ENCODE measurements at places on chromosomes 3 and 15.
A peak's percentile ranks its signal among the peaks of the same experiment; 100 is the strongest.

GRCh38 chr15:85813234-85813633 is 18.5 kb upstream of the KLHL25 start:
- no peak for DNase-seq

- DNase-seq, result no peak
Observed at GRCh38 chr3:132348531-132348930, 31.3 kb downstream of the ACP3 start.

- DNase-seq, result peak; percentile 62
Observed at GRCh38 chr3:45546716-45547701, 47.5 kb upstream of the LIMD1 start.

DNA sequence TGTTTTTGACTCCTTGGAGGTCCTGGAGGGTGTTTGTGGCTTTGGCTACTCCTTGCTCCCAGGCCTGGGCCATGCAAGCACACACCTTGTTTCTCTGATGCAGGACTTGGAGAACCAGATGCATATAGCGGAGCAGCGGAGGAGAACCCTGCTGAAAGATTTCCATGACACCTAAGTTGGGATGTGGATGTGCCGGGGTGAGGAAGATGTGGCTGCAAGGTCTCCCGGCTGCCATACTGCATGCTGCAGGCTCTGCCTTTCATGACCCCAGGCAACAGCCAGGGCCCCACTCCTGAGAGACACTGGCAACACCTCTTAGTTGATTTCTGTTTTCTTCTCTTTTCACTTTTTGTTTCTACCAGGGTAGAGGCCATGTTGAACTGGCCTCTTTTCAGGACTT is 6.9 kb upstream of the P4HTM start:
- DNase-seq, result no peak

DNA sequence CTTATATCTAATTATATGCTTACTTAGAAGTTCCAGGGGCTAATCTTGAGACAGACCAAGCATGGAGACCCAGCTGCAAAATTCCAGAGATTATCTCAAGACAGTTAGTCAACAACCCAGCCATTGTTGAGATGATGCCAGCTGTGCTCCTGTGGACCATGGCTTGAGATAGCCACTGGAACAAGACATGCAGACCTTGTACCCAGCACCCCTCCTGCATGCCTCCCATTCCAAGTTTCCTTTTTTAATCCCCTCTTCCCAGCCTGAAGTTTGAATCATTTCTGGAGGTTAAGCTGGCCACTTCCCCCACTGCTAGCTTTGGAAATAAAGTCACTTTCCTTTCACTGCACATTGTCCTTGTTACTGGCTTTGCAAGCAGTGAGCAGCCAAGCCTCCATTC is 53.8 kb downstream of the IMPG2 start:
- DNase-seq, result no peak

DNA sequence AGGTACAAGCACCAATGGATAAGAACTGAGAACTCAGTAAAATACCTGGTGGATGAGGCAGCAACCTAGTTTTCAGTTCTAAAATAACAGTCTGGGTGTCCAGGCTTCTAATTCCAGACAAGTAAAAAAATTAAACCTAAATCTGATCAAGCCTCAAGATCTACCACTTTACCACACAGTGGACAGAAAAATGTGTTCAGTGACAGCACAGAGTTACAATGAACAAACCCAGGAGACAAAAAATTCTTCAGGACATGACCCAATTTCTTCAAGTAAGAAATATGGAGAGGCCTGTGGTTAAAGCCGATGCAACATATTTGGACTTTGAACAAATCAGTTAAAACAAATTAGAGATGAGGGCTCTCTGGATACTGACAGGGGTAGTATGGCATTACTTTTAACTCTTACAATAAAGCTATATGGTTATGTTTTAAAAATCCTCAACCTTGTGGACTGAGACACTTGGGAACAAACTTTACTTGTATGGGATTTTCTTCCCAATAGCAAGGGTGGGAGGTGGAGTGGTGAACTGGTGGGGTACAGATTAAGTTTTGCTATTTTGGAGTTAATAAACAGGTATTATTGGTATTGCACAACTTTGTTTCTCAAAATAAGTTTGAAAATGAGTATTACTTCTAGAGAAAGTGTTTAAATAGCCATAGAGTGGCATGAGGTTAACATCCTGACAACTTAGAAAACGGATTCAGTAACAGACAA is 14.2 kb downstream of the CCNL1 start:
- DNase-seq, result no peak

GRCh38 chr3:171317171-171317570 is 143.0 kb downstream of the TNIK start:
- no peak for DNase-seq

GRCh38 chr15:74784426-74785193 is 2.7 kb downstream of the CSK start:
- peak; percentile 30 for DNase-seq

DNA sequence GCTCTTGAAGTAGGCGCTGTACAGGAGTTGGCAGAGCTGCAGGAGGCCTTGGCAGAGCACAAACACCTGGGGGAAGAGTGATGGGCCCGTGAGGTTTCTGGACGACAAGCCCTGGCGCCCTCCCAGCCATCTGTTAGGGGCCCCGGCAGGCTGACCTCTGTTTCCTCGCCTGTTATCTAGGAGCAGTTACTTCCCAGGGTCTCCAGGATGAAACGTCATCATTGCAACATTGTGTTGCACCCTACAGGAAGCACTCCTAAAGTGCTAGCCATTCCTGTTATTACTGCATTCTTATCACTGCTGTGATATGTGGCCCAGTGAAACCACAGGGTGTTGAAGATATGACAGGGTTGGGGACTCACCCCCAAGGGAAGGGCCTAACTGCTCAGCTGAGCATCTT is 50.2 kb downstream of the SLCO2A1 start:
- DNase-seq, result no peak

- no peak for DNase-seq
Observed at GRCh38 chr3:152222327-152222726, 46.4 kb upstream of the MBNL1 start.

- peak; percentile 48 for DNase-seq
Observed at GRCh38 chr3:188583341-188584161, 429.6 kb downstream of the LPP start.

- no peak for DNase-seq
Observed at GRCh38 chr3:108287146-108287545, 9.2 kb upstream of the HHLA2 start.

DNA sequence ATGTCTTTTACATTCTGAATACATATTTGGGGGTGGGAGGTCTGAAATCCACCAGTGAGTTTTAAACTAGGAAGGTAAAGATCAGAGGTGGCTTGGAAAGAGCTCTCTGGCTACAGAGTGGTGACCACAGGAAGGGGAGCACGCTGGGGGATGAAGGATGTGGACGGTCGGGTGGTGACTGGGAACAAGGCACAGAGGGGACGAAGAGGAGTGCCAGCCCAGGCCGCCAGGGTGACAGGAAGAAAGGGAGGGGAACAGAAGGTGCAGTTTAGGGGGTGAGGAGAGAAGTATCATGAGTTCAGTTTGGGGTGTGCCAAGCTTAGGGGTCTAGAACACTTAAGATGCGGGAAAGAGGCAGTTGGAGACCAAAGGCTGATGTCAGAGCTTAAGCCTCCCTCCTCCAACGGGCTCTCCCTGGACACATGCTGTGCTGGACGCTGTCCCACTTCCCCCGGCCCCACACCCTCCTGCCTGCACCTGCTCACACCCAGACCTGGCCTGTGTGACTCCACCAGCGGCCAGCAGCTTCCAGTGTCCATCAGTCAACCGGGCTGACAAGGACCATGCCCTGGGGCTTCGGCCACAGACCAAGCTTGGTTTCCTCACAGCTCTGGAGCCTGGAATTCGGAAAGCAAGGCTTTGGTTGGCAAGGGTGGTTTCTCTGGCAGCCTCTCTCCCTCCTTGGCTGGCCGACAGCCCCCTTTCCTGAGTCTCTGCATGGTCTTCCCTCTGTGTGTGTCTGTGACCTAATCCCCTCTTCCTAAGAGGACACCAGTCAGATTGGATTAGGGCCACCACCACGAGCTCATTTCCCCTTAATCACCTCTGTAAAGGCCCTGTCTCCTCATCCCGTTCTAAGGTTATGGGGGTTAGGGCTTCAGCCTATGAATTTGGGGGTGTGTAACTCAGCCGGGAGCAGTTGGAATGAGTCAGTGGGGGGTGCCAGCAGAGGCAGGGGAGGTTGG is 120.4 kb upstream of the IQSEC1 start:
- DNase-seq, result no peak

GRCh38 chr15:89406940-89407607 is 72.5 kb upstream of the POLG start:
- DNase-seq, result peak; percentile 17

- DNase-seq, result no peak
Observed at GRCh38 chr3:162175878-162176277, 679.3 kb downstream of the OTOL1 start.

- no peak for DNase-seq
Observed at GRCh38 chr3:131403216-131403895, 21.8 kb downstream of the NUDT16 start.

DNA sequence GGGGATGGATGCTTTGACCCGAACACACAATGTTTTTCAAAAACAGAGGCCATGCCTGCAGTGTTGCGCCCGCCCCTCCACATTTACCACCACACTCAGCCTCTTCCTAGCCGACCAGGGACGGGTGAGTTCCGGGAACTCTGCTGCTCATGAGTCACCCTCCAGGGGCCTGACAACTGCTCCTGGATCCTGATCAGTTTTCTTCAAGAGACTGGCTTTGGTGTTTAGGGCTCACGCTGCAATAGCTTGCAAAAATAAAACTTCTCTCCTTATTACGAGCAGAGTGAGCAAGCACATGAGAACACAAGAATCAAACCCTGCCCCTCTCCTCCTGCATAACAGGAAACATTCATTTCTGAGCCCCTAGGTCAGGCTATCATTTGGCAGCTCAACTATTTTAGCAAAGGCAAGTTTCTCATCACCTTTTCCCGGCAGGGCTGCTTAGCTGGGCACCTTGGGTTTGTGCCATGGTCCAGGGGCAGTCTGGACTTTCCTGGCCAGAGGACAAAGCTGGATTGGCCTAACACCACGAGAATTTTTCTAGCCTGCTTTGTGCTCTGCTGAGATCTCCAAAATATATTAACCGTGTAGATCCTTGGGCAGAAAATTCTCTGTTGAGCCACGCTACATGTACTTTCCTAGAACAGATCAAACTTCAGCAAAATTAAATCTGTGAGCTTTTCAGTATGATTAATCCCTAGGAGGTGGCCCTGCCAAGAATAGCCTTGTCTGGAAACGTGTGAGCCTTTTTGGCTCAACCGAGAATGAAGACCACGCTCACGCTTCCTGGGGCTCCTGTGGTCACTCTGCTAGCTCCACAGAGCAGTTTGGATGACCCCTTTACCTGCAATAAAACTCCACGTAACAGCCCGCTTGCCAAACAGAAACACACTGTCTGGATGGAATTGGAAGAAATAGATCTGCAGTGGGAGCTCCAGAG is 52.7 kb upstream of the SPATA12 start:
- DNase-seq, result no peak

GRCh38 chr15:73286311-73286710 is 82.4 kb downstream of the HCN4 start:
- no peak for DNase-seq

GRCh38 chr3:192645437-192645836 is 81.9 kb downstream of the FGF12 start:
- no peak for DNase-seq

DNA sequence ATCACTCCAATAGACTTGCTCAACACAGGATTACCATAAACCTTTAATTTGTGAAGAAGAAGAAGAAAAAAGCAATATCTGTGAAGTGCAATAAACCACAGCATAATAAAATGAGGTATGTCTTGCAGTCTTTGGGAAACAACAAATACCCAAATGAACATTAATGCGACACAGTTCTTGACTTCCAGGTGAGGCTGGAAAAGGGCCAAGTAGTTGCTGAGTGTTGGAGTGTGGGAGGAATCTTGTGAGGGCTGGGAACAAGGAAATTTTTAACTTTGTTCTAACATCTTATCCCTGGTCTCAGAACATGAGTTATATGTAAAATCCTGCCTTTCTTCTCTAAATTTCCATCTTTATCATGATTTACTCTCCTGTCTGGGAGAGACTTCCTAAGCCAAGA is 206.5 kb downstream of the DTWD1 start:
- DNase-seq, result no peak

GRCh38 chr3:11591002-11591355 is 52.7 kb downstream of the VGLL4 start:
- no peak for DNase-seq

GRCh38 chr15:38545179-38545578 is 19.4 kb downstream of the RASGRP1 start:
- no peak for DNase-seq

DNA sequence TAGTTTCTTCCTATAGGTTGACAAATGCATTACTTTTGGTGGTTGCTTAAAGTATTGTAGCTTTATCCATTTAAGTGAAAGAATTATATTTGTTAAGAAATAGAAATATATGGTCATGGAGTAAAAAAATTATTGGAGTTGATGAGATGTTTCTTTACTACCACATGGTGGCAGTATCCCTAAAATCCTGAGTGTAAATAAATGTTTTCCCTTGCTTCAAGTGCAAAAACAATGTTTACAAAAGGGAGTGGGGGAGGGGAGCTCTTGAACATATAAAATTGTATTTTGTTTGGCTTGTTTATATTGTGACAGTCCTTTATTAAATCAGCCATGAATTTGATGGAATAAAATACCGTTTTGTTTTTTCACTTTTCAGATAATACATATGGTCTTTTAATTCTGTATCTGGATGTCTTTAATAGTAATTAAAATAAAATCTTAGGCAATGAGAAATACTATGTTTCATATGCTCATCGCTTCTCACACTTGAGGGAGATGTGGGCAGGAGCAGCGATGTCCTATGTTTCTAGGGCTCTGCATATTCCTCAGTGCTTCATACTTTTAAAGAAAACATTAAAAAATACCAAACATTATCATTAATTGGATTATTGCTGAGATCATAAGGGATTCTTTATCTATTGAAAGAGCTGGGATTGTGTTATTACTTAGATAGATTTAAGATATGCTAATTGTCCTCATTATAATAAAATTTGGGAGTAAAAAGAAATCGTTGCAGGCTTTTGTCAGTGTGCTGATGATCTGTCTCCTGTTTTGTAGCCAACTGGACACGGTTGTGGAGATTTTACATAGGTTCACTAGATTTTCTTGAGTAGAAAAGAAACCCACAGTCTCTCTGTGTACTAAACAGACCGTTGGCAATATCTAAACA is 349.7 kb downstream of the TUSC7 start:
- DNase-seq, result no peak

DNA sequence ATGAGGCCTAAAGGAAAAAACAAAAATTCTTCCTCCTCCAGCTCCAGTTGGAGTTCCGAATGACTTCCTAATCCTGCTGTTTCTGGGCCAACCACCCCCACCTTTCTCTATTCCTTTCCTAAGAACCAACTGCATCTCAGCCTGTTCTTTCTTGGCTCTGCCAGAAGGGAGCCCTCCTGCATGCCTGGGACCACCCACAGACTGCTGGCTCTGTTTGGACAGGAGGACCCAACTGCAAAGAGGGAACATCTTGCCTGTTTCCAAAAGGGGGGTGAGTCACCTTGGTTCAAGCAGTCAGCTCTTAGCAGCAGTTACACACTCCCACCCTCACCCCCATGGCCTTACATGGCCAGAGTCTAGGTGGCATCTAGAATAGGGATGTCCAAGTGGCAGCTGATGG is 116.0 kb upstream of the PRICKLE2 start:
- no peak for DNase-seq

- DNase-seq, result peak; percentile 31
Observed at GRCh38 chr3:122661633-122662032, 19.0 kb upstream of the PARP14 start.

- no peak for DNase-seq
Observed at GRCh38 chr3:101780661-101781060, 1.6 kb downstream of the NXPE3 start.
